ENCODE measurements at places on chromosomes 6 and 20.

- no peak for DNase-seq
Measured at GRCh38 chr6:148530394-148530953, 187.8 kb downstream of the SASH1 start.

DNA sequence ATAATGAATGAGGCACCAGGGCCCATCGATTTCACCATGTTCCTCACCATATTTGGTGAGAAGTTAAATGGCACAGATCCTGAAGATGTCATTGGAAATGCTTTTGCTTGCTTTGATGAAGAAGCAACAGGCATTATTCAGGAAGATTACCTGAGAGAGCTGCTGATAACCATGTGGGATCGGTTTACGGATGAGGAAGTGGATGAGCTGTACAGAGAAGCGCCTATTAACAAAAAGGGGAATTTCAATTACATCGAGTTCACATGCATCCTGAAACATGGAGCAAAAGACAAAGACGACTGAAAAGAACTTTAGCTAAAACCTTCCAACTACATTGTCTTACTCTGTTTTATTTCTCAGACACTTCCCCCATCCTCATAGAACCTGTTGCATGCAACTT, 21.6 kb upstream of the ZBTB22 start:
- no peak for DNase-seq

DNA sequence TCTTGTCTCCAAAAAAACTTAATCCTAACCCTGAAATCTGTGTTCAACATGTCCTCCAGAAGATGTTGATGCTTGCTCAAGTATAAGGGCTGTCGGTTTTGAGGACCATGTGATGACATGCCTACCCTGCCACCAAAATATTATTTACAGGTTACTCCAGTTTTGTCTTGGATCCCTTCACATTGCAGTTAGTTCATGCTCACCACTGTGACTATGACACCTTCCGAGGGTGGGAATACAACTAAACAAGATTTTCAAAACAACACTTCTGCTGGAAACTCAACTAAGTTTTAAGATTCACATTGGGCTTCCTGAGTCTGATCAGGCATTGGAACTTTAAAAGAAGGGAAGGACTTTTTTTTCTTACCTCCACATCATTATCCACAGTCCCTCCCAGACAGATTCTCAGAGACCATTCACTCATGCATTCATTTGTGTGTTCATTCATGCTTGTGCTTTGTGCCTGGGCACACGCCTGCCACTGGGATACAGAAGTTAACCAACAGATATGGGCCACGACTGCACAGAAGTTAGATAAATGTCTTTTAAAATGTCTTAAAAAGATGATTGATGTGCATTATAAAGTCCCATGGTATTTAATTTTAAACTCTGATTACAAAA, 118.7 kb upstream of the GJE1 start:
- DNase-seq, result no peak

GRCh38 chr6:132298344-132298949, 102.8 kb downstream of the MOXD1 start:
- peak; percentile 8 for DNase-seq

DNA sequence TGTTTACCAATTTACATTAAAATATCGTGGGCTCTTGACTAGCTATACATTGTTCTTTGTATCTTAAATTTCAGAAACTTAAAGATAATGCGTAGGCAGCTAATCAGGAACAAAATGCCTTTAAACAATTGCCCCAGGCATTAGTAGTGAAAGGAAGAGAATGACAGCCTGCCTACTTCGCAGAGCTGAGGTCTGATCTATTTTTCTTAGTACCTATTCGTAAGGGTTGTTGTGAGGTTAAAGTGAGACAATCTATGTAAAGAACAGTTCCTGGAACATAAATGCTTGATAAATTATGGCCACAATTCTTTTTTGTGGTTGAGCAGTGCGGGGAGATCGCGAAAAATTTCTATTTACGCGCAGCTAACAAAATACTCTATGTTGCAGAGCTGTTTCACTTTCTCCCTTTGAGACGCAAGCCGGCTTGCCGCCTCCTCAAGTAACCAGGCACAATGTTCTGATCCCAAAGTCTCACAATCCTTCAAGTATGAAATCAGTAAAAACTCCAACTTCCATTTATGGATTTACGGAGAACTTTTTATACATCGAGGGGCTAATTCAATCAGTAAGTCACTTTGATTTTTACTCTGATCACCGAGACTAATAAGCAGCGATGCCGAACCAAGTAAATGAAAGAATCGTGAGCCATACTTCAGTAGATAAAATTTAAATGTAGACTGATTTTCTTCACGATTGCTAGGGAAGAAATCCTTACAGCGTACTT, 878 bp upstream of the PNRC1 start:
- peak; percentile 71 for DNase-seq

DNA sequence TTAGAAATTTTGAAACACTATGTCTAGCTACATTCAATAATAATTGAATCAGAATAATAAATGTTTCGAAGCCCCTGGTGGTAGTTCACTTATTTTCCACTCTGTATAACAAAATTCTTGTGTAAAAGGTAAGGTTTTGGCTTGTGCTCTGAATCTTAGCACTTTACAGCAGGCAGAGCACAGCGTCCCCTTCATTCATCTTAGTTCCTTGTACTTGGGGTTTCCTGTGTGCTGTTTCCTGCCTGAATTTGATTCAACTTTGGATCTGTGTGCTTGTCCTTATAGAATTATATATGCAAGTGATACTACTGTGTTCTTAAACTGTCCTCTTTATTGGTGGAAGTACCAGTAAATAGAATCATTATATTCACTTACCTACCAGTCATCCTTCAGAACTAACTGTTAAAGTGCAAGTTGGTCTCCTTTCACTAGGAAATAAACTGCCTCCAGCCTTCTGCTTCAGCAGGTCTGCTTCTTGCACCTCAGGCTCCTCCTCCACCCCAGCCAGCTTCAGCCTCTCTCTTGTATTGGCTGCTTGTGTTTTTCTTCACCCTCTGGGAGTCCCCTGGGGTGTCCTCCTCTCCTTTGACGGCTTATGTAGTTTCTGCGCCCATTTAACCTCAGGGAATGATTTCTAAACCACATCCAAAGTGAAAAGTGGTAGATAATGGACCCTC, 28.8 kb upstream of the TULP4 start:
- DNase-seq, result no peak

DNA sequence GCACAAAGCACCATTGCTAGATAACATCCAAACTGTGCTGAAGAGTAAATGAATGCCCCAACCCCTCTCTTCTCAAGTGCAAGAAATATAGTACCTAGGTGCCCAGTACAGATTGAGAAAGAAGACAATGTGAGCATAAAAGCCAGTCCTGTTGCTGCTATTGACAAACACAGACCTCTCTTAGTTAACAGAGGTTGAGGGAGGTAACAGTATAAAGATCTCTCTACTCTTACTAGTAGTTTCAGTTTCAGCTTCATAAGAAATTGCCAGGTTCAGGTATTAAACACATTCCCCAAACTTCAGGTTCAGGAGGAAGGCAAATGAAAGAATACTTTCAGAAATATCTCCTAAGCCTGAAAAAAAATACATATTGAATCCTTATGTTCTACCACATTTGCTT, 31.4 kb downstream of the TBC1D32 start:
- no peak for DNase-seq

- no peak for DNase-seq
Measured at GRCh38 chr6:75943381-75943780, 129.1 kb downstream of the IMPG1 start.

GRCh38 chr6:166179704-166180103, 12.1 kb upstream of the TBXT start:
- DNase-seq, result no peak

DNA sequence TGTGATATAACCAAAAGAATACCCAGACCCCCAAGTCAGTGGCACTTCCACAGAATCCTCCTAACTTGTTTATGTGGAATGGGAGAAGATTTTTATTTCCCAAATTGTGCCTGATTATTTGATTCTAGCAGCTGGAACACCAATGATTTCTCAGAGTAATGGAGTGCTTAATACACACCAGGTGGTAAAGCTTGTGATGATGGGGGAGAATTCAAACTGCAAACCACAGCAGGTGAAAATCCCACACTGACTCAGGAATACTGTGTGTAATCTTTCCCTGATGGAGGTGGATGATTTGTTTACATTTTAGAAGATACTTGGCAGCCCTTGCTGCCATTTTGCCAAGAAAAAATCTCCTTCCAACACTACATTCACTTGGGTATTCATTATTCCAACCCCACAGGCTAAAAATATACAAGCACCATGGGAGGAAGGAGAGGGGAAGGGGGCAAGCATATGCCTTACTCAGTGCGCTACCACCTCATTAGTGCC, 212.7 kb upstream of the PLN start:
- no peak for DNase-seq

Data from left renal pelvis (tissue), 4 donors.